Left cardiac atrium (tissue), 4 donors: ENCODE measurements at places on chromosomes 11 and 22. TPM values are rescaled to one million over a fixed set of nuclear protein-coding genes. Genes with fewer than 3 reads are reported as not detected.

- DNase-seq = no peak
These were observed 204.9 kb downstream of the LARGE1 start for GRCh38 chr22:33715237-33715985.

- DNase-seq = no peak
These were observed 107.9 kb upstream of the BMAL1 start for GRCh38 chr11:13169709-13170108.

DNA sequence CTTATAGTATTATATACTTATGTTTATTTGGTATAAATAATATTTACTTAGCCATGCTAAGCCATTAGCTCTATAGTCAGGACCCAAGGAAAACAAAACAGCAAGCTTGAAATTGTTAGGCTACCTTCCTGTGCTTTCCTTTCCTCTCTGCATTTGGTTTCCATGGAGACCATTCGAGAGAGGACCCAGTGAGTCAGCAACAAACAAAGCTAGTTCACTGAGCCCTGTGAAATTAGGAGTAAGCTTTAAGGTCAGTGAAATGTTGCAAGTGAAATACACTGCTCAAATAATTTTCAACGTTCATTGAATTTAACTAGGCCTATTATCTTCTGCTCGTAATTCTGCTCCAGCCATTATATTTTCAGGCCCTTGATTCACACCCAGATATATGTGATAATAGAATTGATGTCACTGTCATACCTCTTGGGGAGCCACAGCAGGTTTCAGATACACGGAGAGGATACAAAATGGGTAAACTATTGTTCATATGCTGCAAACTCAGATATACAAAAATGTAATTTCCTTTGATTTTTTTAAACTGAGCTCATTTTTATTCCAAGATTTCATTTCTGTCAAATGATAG is 9.1 kb upstream of the OR10D3 start:
- DNase-seq = no peak

- DNase-seq = peak; percentile 74
These were observed 33.2 kb downstream of the PPP2R1B start for GRCh38 chr11:111733016-111733415.

GRCh38 chr11:119580751-119581150 is 148.2 kb downstream of the NECTIN1 start:
- no peak for DNase-seq

DNA sequence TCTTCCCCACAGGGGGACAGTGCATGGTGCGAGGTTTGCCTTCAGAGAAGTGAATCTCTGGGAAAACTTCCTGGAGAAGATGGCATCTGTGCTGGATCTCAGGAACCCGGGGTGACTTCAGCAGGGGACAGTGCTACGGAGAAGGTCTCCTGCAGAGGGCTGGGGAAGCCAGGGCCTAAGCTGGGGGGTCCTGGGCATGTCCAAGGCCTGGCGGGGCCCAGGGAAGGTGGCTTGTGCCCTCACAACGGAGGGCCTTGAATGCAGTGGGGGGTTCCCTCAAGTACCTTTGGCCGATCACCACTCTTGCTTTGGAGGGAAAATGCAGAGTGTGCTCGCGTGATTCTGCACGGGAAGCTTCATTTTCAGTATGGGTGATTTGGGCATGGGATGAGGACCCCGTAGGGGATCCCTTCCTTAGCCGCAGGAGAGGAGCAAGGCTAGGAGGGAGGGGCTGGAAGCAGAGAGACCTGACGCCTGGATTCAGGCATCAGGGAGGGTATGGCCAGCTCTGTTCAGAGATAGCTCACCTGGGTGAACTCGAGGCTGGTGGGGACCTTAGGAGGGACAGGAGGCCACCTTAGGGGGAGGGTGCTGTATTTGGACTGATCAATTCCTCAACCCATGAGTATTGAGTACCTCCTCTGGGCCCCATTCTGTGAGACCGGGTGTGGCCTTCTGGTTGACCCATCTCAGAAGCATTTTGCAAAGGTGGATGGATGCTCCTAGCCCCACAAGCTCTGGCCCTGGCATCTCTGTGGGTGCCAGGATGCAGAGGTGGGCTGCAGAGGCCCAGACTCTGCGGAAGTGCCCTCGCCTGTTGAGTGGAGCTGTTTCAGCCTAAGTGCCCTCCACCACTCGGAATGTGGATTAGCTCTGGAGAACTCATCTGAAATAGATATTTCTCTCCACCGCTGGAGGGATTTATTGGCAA is 529.4 kb downstream of the TBC1D22A start:
- DNase-seq = no peak

Gene OR5M10
- total RNA-seq = not detected

GRCh38 chr11:45409587-45409986 is 123.4 kb upstream of the SYT13 start:
- DNase-seq = no peak

DNA sequence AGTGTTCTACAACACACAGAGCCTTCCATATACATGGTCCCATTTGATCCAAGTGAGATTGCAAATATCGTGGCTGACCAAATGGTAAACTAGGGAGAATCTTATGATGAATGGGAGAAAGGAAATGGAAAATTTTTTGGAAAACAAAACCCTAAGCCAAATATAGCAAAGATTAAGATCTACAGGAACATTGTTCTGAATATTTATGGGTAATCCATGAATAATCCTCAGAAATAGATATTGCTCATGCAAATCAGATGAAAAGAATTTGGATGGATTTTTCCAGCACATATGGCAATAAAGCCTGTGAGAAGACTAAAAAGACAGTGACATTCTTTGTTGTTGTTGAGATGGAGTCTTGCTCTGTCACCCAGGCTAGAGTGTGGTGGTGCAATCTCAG is 21.7 kb upstream of the PRDM10 start:
- DNase-seq = no peak

DNA sequence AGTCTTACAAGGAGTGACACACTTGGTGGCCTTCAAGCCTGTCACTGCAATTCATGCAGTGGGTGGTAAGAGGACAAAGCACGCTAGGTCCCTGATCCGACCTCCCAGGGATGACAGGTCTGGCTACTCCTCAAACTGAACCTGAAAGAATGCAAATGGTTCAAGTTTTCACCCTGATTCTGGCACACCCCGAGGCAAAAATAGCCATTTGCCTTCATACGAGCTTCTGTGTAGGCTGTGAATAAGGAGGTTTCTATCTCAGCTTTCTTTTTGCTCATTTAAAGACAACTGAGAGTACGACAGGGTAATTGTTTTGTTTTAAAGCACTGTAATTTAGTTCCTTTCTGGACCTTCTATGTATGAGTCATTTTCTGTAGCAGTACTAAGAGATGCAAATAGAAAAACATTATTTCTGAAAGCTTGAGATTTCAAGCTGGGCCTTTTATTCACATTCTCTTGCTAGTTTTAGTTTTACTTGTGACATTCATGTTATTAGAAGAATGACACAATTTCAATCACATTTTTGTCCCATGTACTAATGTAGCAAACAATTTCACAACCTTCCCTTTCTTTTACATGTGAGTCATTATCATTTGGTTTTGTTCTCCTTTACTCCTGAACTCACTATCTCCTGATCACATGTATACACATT is 56.6 kb upstream of the FDX1 start:
- no peak for DNase-seq

DNA sequence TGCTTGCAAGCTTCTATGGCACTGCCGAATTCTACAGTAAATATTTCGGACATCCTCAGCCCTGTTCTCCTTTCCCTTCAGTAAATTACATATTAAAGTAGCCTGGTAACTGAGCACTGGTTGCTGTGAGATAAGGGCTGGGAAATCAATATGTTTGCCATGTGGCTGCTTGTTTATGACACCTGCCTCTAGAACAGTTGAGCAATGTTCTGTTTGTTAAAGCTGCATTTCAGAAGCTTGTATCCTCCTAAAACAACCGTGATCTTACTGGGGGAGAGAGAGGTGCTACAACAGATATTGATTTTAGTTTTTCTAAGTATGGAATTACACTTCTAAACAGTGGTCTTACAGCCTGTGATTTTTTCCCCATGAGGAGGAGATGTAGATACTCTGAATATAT is 39.4 kb downstream of the ZBTB16 start:
- DNase-seq = no peak

DNA sequence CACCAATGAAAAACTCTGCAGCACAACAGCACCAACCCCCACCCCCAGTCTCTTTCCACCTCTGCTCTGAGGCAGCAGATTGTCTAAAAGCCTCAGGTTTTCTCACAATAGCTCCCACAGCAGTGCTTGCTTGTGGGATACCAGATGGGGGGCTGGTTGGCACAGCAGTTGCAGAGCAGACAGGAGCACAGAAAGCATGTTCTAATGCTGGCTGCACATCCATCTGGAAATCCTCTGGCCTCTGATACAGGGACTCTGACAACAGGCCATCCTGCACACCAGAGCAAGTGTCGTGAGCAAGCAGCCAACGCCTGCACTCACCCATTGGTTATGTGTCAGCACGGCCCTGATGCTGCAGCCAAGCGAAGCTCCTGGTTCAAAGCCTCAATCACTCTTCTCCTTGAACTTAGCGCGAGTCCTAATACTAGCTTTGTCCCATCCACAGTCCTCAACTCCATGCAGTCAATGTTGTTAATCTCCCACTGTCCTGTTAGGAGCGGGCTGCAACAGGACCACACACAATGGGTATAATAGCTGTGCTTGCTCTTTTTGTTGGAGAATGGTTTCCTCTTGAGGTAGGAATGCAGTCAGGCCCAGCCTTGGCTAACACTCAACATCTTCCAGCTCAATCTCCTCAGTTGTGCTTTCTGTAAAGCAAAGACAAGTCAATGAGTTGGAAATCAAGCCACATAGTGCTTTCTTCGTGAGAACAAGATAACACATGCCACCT is 30.3 kb downstream of the VSTM5 start:
- no peak for DNase-seq

GRCh38 chr11:77783025-77783424 is 37.5 kb downstream of the RSF1 start:
- DNase-seq = no peak

Gene OR5D18
- total RNA-seq = not detected

DNA sequence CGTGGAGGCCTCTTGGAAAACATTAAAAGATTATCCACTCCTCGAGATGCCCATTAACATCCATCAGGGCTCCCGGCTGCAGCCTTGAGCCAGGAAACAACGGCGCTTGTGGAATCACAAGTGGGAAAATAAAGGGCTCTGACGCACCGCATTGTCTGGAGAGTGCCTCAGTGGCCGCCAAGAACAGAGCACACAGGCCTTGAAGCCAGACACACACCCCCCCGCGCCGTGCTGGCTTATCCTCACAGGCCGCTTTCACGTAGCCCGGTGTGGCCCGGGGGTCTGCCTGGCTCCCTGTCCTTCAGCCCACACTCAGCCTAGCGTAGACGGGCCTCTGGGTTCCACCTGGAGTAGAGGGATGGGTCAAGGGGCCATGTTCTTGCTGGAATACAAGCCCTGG is 1020.5 kb downstream of the BRD1 start:
- DNase-seq = no peak

Gene PTPRCAP
- 4.7 TPM for total RNA-seq

DNA sequence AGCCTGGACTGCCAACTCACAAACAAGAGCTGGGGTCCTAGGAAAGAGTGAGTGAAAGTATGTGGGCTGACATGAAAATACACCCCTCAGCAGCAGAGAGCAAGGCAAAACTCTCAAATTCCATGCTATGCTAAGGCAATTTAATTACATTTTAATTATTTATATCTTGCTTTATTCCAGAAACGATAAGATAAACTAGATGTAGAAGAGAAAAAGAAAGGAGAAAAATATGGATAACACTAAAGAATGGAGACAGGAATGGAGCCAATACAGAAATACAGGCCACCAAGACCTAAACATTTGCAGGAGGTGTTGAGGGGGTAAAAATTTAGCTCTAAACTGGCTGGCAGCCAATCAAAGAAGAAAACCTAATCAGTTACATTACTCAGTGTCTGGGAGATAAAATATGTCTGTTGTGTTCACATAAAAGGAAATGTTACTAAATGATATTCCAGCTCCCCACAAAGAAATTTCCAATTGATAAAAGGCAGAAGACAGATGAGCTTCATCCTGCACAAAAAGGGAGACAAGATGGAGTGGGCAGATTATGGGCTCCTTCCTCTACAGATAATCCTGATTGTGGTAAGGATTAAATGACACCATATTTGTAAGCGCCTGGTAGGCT is 223.5 kb upstream of the BLID start:
- DNase-seq = no peak

DNA sequence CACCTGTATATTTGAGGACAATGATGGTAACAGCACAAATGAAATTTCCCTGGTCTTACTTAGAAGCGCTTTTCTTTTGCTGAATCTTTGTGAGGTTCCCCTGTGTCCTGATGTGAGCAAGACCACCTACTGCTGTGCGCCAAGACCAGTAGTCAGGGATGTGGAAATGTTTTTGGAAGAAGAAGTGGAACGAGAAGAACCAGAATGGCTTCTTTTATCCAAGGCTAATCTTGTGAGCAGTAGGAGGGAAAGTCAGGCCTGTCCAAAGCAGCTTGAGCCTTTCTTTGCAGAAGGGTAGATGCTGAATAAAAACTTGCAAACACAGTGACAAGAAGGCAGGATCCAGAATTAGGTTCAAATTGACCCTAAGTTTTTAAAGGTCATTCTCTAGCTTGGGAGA is 223.0 kb downstream of the FAT3 start:
- DNase-seq = no peak

DNA sequence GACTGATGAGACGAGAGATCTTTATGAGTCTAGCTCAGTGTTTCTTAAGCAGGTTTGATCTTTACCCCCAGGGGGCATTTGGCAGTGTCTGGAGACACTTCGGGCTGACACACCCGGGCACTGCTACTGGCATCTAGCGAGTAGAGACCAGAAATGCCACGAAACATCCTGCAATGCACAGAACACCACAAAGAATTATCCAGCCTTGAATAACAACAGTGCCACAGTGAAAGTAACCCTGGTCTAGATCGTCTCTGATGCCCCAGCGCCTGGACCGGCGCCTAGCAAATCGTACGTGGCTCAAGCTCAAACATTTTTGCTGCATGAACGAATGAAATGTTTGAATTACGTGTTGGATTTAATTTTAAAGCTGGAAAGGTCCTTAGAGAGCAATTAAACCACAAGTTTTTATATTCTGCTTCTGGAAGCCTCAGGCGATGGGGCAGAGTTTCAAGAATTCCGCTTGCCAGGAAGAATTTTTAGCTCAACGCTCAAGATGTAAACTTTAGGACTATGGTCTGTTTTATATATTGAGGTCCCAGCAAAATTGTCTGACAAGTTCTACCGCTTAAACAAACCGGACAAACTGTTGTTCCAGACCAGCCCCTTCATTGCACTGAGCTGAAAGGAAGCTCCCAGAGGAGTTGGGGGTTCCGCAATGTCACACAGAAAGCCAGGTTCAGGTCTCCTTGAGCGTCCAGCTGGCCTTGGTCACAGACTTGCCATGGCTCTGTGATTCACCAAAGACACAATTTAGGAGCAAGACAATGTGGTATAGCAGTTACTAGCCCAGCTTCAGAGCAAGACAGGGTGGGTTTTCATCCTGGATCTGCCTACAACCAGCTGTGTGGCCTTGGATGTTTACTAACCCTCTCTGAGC is 44.2 kb upstream of the SMTN start:
- DNase-seq = no peak

DNA sequence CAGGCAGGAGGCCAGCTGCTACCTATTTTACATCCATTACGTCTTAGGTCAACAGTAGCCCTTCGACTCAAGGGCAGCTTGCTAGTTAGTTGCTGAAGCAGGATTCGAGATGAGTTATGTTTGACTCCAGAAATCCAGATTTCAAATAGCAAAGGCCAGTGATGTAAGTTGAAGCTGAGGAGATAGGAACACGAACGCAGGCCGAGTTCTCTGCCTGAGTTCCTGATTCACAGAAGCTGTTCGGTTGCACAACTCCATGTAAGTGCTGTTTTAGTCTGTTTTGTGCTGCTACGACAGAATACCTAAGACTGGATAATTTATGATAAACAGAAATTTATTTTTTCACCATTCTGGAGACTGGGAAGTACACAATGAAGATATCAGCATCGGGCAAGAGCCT is 111.2 kb downstream of the SLC1A2 start:
- no peak for DNase-seq

Gene ANO1
- 14.2 TPM for total RNA-seq
